ENCODE measurements at places on chromosomes 12 and 14.

DNA sequence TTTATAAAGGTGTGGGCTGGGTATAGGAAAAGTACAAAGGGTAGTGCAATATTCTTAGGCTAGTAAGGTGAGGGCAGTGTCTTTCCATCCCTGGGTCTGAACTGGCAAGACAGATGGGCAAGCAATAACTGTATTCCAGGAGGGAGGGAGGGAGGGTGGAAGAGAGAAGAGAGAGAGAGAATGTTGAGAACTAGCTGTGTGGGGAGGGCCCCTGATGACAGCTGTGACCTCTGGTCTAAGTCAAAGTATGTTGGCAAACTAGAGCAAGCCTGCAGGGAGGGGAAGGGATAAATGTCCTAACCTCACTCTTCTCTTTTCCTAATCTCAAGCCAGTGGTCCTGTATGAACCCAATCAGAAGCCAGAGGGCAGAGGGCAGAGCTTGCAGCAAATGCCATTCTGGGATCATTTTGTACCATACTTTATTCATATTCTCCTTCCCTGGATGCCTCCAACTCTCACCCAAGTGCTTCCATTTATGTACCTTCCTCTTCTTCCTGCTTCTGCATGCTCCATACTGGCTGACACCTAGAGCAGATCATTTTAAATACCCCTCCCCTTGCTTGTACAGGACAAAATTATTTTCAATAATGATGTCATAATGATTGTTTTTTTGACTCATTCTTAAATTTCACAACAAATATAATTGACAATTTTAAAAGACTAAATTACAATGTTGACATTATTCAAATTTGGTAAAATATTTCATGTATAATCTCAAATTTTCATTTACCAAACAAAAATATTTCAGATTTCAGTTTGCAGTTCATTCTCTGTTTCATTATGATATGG is 75.9 kb downstream of the AKAP6 start:
- DNase-seq = no peak

DNA sequence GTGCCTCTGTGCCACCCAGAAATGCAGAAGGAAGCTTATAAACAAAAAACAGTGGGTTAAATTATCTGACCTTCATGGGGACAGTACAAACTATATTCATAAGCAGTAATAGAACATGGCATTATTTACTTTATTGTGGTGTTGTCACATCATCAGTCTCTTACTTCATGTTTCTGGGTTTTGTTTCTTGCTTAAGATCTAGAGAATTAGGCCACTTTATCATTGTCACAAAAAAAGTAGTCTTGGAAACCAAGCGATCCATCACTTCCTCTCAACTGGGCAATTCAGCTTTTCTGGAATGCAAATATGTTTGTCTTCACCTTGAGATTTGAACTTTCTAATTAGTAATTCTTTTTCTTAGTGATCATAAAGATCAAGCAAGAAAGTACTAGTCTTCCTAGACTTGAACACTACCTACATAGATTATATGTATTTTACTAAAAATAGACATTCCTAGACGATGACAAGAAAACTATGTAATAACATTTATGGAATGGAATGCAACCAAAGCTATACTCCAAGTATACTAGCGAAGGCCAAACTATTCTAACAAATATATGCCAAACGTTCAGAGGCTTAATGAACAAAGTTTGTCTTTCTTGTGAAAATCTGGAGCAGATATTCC is 363.4 kb downstream of the DAD1 start:
- no peak for DNase-seq

- no peak for DNase-seq
Observed at GRCh38 chr12:124326871-124327270, 32.0 kb downstream of the RFLNA start.

GRCh38 chr12:120650233-120650690 is 9.8 kb downstream of the CABP1 start:
- no peak for DNase-seq

DNA sequence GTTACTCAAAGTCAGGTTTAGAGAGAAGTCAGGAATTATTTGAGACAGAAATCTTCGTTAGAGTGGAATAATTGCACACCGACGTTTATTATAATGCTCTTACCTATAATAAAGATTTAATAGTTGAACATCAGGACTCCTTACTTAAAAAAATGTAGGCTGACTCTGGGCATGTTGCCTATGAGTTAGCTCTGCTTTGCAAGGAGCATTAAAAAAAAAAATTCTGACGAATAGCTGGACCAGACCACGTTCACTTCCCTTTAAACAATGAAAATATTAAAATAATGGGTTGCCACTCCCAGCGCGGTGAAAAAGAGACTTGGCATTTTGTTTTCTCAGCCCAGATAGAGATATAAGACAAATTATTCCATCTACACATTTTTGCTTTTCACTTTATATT is 574 bp upstream of the FANCM start:
- DNase-seq = no peak

DNA sequence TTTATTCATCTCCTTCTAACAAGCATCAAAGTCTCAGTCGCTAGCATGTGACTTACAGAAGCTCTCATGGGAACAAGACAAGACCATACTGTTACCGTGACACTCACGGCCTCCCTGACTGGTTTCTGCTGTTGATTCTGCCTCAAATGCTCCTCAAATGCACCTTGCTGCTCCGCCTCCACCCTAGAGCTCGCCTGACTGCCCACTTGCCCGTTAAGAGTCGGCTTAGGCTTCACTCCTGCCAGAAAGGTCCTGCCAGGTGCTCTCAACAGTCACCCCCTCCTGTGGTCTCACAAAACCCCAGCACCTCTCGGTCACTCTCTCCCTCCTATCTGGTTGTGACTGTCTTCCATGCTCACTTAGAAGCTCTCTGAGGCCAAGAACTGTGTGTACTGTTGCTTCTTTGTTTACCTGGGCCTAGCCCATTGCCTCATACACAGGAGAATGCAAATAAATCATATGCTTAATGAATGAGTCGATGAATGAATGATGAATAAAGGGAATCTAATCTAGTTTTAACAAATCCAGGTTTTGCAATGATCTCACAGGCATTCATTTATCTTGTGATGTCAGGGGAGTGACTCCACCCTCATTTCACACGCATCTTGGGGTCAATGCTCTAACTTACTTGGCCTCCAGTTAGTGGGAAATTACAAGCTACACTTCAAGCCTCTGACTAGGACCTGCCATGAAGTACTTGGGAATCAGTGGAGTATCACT is 41.3 kb downstream of the SSH1 start:
- no peak for DNase-seq

GRCh38 chr14:86166541-86166940 is 636.6 kb downstream of the FLRT2 start:
- DNase-seq = no peak

GRCh38 chr14:75840911-75841310 is 140.9 kb downstream of the TGFB3 start:
- no peak for DNase-seq

DNA sequence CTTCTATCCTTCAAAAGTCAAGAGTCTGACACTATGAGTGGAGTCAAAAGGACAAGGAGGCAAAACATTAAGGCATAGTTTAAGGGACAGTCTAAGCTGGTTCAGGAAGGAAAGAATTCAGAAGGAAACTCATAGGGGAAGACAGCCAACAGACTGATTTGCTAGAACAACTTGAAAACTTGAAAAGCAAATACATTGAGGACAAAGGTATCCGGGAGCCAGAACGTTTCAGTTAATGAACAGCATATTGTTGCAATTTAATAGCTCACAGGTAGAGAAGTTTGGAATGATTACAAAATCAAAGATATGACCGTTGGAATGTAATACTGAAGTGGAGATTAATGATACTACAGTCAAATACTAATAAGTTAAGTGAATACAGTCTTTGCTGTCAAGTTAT is 312.8 kb upstream of the RPL10L start:
- no peak for DNase-seq

DNA sequence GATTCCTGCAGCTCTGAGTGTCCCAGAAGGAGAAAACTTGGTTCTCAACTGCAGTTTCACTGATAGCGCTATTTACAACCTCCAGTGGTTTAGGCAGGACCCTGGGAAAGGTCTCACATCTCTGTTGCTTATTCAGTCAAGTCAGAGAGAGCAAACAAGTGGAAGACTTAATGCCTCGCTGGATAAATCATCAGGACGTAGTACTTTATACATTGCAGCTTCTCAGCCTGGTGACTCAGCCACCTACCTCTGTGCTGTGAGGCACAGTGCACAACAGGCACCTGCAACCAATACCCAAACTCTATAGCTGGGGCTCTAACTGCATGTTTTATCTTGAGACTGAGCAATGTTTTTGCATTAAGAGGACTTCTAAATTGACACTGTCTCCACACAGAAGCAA is 379.2 kb upstream of the OR4E1 start:
- DNase-seq = no peak

- DNase-seq = no peak
Observed at GRCh38 chr12:53785161-53785560, 33.4 kb upstream of the CISTR start.

- no peak for DNase-seq
Observed at GRCh38 chr14:32436993-32437392, 107.9 kb downstream of the AKAP6 start.
